ENCODE measurements at places on chromosomes 6 and 20. TPM values are rescaled to one million over a fixed set of nuclear protein-coding genes. Genes with fewer than 3 reads are reported as not detected.

DNA sequence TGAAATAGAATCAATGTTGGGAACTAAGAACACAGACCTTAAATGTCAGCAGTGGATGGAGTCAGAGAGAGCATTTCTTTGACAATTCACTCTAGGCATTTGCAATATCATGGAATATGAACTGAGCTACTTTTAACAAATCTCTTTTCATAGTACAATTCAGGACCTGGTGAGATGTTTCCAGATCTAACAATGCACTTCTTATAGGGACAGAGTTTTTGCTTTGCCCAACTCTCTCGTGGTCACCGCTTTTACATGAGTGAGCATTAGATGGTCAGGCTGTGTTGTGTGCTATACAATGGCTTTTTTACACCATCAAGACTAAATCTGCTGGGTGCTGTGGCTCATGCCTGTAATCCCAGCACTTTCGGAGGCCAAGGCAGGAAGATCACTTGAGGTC is 233.6 kb downstream of the ATXN1 start:
- H3K36me3 ChIP-seq, result no peaks in the 10 kb centered on the region
- no peaks in the 10 kb centered on the region for H3K27me3 ChIP-seq
- no peak overlapping the region for H3K4me3 ChIP-seq
- peaks cover 11% of the 10 kb centered on the region for H3K4me1 ChIP-seq
- DNase-seq, result no peak
- H3K27ac ChIP-seq, result no peak overlapping the region

DNA sequence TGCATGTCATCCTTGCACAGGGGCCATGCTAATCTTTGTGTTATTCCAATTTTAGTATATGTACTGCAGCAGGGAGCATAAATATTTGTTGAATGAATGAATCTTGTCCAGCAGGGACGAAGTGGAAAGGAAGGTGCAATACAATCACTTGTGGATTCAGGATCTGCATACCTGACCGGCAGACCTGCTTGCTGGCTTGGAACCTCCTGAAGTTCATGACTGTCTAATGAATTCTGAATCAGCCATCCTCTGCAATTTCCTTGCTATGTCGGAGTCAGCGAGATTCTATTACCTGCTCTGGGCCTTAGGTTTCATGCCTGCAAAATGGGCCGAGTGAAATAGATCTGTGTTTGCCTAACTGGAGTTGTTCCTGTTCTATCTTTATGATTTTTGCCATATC is 17.4 kb upstream of the NCOA3 start:
- no peaks in the 10 kb centered on the region for H3K36me3 ChIP-seq
- no peak for DNase-seq
- no peak overlapping the region for H3K4me3 ChIP-seq
- peaks cover 5% of the 10 kb centered on the region for H3K4me1 ChIP-seq
- H3K27me3 ChIP-seq, result no peaks in the 10 kb centered on the region

- DNase-seq, result no peak
- H3K36me3 ChIP-seq, result no peaks in the 10 kb centered on the region
- no peaks in the 10 kb centered on the region for H3K27me3 ChIP-seq
- no peak overlapping the region for H3K4me3 ChIP-seq
These were observed 172.3 kb downstream of the OGFRL1 start for GRCh38 chr6:71460933-71461332.

DNA sequence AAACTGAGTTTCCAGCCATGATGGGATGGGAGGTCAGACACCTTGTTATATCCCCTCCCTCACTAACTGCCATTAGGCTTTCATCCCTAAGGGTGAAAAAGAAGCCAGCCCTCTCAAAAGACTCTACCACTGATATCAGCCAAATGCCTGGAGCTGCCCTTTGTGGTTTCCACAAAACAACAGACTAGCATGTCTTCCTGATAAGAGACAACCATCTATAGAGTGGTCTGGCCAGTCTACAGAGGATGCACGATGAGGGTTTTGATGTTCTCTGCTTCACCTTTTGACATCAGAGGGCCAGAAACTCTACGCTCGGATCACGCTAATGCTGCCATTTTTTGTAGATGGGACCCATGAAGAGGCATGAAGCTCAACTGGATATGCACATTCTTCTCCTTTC is 61.7 kb upstream of the ARHGAP18 start:
- H3K4me3 ChIP-seq, result no peak overlapping the region
- DNase-seq, result no peak
- H3K27ac ChIP-seq, result no peak overlapping the region
- H3K4me1 ChIP-seq, result peaks cover 18% of the 10 kb centered on the region

- no peaks in the 10 kb centered on the region for H3K27me3 ChIP-seq
- H3K27ac ChIP-seq, result peak within 1 kb of the TSS; percentile 84
- peaks cover 6% of the 10 kb centered on the region for H3K4me1 ChIP-seq
- H3K4me3 ChIP-seq, result peak within 1 kb of the TSS; percentile 70
- peak; percentile 84 for DNase-seq
These were observed at the start of gene CD83 for GRCh38 chr6:14117158-14118090. Gene CD83 (plus strand): TSS chr6:14117772. CDS start chr6:14117812, 40 bp downstream.

DNA sequence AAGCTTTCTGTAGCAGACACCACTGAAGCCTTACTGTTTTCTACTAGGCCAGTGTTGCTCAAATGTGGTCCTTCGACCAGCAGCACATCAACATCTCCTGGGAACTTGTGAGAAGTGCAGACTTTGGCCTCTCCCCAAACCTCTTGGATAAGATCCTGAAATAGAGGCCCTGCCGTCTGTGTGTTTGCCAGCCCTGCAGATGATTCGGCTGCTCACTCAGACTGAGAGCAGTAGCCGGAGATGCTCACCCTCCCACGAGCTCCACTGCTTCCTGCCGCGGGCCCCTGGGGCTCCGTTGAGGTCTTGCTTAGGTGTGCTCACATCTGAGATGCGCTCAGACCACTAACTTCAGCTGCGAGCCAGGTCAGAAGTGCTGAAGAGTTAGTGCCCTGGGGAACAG is 129.5 kb upstream of the SSTR4 start:
- H3K27me3 ChIP-seq, result no peaks in the 10 kb centered on the region
- no peak overlapping the region for H3K27ac ChIP-seq
- DNase-seq, result peak; percentile 61
- H3K4me1 ChIP-seq, result no peaks in the 10 kb centered on the region

DNA sequence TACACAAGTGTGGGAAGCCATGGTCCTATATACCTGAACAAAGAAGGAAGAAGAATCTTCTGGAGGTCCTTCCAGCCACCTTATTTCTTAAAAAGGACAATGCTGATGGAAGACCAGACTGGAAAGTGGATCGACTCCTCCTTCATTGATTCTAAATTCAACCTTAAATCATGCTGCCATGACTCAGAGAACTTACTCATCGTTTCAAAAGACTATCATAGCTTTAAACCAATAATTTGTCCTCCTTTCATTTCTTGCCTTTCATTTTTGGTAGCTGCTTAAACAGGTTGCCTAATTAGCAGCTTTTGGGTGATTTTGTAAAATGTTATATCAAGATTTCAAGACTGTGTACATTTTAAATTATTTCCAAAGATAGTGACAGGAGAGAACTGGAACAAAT is 60.8 kb downstream of the RTN4IP1 start:
- H3K4me1 ChIP-seq, result no peaks in the 10 kb centered on the region
- H3K36me3 ChIP-seq, result peaks cover 42% of the 10 kb centered on the region
- no peak overlapping the region for H3K4me3 ChIP-seq
- H3K27ac ChIP-seq, result no peak overlapping the region

GRCh38 chr6:157322792-157323254 is 496 bp downstream of the TMEM242 start:
- peak overlapping the region; percentile 73 for H3K4me3 ChIP-seq
- H3K27me3 ChIP-seq, result no peaks in the 10 kb centered on the region
- peak overlapping the region; percentile 93 for H3K27ac ChIP-seq
- DNase-seq, result no peak
- H3K36me3 ChIP-seq, result peaks cover 6% of the 10 kb centered on the region

The PTGIS gene
- 8.4 TPM for total RNA-seq

The GJA10 gene
- not detected for total RNA-seq

The GNRH2 gene
- total RNA-seq, result not detected
